ENCODE measurements at places on chromosomes 4 and X.

DNA sequence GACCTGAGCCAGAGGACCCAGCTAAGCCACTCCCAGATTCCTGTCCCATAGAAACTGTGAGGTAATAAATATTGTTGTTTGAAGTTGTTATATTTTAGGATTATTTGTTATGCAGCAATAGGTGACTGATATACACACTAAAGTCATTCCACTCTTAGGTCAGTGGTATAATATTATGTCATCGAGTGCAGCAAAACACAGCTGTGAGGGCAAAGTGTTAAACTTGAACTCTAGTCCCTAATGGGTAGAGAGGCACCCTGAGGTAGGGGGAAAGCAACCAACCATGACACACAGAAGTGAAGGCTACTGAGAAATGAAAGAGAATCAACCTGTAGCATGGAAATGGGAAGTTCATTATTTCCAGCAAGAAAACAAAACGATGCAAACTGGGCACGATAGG is 66.6 kb downstream of the ATXN3L start:
- no peak for DNase-seq

- DNase-seq, result no peak
Observed at GRCh38 chr4:188041721-188042120, 46.1 kb downstream of the ZFP42 start.

- DNase-seq, result no peak
Observed at GRCh38 chr4:52091801-52092200, 40.7 kb downstream of the SPATA18 start.

- peak; percentile 40 for DNase-seq
Observed at GRCh38 chrX:49761481-49761880, 65.7 kb upstream of the PAGE1 start.

- no peak for DNase-seq
Observed at GRCh38 chrX:70183091-70183490, 5.8 kb downstream of the DGAT2L6 start.

GRCh38 chrX:150375243-150375770 is 12.2 kb downstream of the MAMLD1 start:
- DNase-seq, result no peak

- DNase-seq, result no peak
Observed at GRCh38 chr4:32768664-32769389, 2048.7 kb downstream of the PCDH7 start.

- DNase-seq, result no peak
Observed at GRCh38 chr4:97639961-97640360, 503.3 kb downstream of the STPG2 start.

DNA sequence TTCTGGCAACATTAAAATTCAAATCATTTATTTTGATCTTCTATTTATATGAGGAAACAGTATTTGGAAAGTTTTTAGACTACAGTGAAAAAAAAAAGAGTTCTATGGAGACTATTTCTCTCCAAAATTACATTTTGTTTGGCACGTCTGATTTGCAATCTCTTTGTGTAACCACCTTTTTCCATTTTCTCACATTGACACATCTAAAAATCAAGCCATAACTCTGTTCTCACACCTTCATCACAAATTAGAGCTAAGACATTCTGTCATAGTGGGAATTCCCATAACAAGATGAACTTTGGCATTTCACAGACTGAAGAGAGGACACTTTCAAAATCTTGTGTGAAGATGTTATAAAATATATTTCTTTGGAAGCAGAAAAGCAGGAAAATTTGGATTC is 468.9 kb downstream of the GRIA2 start:
- no peak for DNase-seq

DNA sequence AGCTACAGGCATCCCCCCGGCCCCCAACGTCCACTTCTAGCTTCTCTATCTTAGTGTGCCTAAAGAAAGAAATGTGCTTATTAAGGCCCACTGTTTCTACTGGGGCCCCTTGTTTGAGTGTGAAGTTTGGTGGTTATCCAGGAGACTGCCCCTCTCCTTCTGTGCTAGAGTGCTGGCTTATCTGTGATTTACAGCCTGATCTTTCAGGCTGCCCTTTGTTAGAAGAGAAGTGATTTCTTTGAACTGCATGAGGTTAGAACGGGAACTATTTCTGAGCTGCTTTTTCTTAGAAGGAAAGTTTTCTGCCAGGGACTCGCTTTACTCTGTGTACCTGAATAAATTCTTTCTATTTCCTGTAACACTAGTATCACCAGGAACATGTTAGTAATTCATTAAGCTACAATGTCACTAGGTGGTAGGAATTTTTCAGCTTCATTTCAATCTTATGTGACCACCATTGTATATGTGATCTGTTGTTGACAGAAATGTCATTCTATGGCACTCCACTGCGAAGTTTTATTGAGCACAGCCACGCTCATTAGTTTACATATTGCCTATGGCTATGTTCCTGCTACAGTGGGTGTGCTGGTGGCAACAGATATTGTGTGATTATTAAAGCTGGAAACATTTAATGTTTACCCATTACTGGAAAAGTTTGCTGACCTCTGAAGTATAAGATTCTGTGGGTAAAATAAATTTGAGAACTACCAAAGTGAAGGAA is 193.8 kb upstream of the CXorf51B start:
- DNase-seq, result no peak

GRCh38 chr4:184851200-184851541 is 25.4 kb upstream of the ACSL1 start:
- DNase-seq, result no peak

DNA sequence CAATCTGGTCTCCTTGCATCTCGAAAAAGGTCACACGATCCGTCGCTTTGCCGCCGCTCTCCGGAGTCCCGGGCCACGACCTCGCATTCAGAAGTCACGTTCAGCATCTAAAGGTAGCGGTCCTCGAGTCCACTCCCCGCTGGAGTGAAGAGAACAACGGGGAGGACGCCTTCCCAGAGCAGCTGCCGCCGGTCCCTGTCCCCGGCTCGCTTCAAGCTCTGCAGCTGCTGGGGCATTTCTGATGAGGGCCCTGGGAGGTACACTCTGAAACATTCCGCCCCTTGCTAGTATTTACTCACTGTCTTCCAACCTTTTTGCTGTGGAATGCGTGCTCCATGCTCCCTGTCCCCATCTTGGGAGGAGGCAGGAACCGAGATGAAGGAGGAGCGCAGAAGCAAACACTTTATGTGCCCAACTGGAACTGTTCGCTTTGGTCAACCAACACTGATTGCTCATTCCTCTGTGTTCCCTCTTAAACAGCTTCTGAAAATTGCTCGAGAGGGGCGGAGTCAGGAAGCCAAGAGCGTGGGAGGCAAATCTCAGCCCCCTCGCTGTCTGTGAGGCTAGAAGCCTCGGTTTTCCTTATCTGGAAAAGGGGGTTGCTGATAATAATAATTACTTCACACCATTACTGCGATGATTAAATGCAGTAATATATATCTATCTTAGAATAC is 6.4 kb upstream of the VAMP7 start:
- no peak for DNase-seq

Data from NCI-H1417 (cell line).